ENCODE measurements at places on chromosomes 13 and 19.

GRCh38 chr13:55517312-55517711, 1623.4 kb upstream of the PRR20A start:
- DNase-seq = no peak

DNA sequence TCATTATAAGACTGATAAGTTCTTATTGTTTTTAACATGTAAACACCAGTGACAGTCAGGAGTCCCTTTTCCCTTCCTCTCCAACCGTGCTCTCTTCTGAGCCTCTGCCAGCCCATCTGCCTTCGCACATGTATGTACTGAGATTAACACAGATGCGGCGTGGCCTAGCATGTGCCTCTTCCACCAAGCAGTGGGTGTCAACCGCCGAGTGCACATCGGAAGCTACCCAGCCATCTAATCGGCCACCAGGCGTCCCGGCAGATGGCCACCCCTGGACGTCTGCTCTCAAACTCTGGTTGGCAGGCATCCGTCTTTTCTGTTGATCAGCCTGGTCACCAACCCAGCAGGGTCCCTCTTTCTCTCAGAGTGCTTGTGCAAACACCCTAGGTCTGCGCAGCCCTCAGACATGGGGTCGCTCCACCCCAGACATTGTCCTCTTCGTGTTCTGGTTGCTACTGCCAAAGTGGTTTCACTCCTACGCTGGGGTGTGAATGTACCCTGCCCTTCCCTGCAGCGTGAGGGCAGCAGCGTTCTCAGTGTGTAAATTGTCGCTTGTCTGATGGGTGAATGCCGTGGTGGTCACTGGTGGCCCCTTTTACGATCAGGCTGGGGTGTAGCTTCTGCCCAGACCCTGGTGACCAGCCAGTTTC, 57.7 kb upstream of the LDLR start:
- no peak for DNase-seq

GRCh38 chr19:40453151-40453735, 9.1 kb upstream of the SERTAD3 start:
- DNase-seq = no peak

DNA sequence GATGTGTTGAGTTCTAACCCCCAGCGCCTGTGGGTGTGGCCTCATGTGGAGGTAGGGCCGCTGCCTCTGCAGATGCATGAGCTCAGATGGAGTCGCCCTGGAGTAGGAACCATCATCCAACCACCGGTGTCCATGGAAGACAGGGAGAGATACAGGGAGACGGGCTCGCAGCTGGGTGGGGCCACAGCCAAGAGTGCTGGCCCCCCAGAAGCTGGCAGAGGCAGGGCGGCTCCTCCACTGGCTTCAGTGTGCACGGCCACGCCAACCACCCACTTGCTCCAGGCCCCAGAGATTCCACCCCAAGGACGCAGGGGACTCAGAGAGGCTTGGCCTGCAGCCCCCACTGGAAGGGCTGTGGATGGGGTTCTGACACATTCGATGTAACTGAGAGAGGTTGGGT, 5.4 kb upstream of the MCF2L start:
- no peak for DNase-seq

GRCh38 chr19:34246340-34246739, 8.0 kb upstream of the GARRE1 start:
- no peak for DNase-seq

DNA sequence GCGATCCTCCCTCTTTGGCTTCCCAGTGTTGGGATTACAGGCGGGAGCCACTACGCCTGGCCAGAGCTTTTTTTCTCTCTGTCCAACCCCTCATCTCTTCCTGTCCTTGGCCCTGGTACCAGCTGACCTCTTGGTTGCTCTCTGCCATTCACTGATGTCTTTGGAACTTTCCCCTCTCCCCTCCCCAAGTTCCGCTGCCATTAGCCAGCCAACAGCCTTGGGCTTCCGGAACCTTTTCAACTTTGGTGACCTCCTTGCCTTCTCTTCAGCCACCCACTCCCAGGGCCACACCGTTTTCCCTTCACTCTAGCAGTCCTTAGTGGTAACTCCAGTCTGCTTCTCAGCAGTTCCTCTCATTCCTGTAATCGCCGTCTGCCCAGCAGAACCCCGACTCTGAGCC, 4.3 kb downstream of the WTIP start:
- DNase-seq = no peak

GRCh38 chr13:27409013-27409412, 15.4 kb upstream of the GTF3A start:
- DNase-seq = no peak

DNA sequence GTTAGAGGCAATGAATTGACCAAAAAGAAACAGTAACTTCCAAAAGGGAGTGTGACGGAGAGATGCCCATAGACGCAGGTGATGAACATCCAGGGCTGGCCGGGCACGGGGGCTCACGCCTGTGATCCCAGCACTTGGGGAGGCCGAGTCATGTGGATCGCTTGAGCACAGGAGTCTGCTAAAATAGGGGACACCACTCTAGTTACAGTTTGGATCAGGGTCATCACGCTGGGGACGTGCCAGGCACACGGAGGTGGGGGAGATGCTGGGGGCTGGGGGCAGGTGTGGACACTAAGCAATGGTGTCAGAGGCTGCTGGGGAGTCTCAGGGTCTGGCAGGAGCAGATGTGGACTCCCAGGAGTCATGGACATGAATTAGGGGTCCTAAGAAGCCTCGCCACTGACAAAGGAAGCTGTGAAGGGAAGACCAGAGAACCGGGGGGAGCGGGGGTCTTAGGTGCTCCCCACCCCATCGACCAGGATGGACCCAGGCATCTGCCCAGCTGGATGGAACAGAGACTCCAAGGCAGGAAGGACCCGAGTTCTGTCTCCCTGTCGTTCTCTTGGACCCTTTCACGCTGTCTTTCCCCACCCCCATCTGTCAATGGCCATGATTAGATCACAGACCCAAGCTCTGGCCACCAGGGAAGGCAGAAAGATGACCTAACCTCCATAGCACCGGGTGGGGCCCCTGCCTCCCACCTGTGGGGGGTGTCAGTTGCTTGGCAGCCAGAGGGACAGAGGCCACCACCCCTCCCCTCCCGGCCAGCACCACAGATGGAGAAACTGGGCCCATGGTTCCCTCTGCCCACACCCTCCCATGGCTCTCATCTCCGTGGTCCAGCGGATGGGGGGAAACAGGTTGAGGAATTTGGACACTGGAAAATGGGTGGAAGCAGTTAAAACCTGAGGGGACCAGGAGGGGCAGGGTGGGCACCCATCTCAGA, 19.6 kb downstream of the CCDC8 start:
- DNase-seq = no peak

DNA sequence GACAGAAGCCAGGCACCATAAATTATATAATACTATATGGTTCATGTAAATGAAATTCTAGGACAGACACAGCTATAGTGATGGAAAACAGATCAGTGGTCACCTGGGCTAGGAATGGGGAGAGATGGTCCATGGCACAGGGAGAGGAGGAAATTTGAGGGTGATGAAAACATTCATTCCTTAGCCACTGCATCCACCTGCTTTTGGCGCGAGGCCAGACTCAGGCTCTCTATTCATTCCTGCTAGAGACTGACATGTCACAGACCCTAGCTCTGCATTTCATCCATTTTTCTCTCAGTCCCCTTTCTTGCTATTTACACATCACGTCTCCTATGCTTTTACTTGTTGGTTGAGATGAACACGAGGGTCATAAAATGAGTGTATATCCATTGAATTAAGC, 628.3 kb upstream of the SLC10A2 start:
- no peak for DNase-seq

GRCh38 chr19:38616265-38616664, 1.5 kb downstream of the MAP4K1 start:
- peak; percentile 6 for DNase-seq

DNA sequence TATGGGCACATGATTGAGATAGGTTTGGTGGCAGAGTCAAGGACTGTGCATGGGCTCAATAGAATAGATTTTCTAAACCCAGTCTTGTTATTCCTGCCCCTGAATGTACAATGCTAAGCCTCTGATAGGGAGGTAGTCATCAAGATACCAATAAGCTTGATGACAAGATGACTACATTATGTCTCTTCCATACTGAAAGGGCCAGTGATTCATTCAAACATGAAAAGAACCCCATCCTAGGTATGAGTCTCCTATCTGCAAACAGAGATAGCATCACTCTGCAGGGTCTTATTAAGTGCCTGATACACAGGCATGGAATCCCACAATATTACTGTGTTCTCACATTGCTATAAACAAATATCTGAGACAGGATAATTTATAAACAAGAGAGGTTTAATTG, 40.3 kb upstream of the UFM1 start:
- no peak for DNase-seq

DNA sequence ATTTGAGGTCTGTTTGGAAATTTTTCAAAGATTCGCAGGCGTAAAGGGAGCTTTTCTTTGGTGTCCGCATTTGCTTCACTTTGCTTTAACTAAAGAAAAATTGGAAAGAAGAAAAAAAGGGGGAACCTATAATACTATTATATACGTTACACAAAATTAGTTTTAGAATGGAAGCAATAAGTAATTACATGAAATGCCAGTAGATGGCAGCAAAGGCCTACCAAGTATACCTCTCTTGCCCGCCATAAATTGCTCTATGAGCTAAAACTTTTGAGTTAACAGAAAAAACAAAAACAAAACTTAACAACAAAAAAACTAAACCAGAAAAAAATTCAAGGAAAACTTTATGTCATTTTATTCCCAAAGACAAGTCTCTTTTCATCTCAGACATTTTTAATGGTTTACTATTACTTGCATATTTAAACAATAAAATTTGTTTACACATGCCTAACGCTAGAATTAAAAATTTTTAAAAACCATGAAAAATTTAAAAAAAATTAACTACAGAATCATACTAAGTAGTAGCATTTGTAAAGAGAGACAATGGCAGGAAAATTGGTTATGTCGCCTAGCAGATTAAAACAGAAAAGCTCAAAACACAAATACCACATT, 271.4 kb downstream of the NALCN start:
- peak; percentile 53 for DNase-seq

DNA sequence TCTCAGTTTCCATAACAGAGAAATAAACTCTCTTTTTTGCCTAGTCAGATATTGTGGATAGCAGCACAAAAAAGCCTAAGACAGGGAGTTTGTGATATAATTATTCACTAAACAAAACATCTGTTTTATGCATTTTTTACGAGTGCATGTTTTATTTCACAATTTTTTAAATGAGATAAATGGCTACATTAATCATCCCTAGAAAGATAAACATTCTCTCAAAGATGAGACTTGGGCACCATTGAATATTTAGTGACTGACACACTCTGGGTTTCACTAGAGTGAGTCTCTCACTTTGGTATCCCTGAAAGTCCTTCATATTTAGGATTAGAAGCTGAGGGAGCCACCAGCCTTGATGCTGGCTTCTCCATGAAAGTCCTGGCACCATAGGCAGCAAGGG, 74.3 kb upstream of the LRCH1 start:
- DNase-seq = no peak

DNA sequence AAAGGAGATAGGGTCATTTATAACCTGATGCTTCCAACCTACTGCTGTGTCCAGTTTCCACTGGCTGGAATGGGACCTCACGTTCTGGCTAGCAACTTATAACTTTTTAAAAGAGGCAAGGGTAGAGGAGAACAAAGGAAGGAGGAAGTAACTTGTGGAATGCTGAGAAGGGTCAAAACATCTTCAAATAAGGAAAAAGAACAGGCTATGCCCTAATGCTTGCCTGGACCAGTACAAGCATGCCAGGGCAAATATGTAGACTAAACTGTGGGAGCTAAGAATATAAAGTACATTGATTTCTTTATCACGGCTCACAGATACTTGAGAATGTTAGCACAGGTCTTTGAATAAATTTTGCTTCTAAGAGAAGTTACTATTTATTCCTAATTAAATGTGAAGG, 1.5 kb upstream of the ZNF561 start:
- no peak for DNase-seq

- DNase-seq = no peak
Observed at GRCh38 chr19:3003046-3003445, 25.7 kb downstream of the TLE6 start.

GRCh38 chr13:91292630-91293221, 54.8 kb upstream of the MIR17HG start:
- DNase-seq = no peak

DNA sequence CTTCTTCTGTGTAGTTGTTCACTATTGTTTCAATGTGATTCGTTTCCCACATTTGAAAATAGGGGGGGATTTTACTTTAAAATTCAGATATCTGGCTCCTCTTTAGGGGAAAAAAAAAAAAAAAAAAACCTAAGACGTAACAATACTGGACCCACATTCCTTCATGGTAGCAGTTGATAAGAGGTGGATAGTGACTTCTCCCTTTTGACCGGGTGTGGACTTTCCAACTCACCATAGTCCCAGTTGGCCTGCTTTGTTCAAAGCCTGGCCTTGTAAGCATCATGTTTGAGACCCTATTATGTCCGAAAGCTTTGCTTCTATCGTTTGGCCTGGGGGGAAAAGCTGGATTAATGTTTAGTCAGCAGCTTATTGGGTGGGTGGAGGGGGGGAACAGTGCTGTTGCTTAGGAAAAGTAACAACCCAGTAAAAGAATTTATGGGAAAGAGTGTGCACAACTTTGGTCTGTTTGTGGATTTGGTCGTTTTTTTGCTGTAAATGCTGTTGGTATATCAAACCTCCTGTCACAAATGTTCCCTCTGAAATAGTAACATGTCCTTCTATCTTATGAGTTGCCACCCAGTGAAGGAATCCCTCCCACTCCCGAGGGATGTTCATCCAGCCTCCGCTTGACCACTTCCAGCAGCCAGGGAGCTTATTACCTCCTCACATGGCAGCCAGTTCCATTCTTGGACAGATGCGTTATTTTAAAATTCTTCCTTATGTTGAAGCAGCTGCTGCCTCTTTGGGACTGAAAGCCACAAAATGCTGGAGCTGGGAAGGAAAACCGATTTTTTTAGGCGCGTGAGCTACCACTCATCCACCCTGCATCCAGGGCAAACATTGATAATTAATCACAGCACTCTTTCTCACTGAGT, 10.4 kb downstream of the SAMD4B start:
- DNase-seq = no peak

DNA sequence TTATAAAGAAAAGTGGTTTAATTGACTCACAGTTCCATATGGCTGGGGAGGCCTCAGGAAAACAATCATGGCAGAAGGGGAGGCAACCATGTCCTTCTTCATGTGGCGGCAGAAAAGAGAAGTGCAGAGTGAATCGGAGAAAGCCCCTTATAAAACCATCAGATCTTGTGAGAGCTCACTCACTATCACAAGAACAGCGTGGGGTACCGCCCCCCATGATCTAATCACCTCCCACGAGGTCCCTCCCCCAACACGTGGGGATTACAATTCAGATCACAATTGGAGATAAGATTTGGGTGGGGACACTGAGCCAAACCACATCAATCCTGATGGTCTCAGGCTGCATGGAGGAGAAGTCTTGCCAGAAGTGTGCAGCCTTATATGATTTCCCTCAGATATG, 26.0 kb downstream of the TM9SF2 start:
- peak; percentile 21 for DNase-seq

GRCh38 chr13:33057019-33057780, 41.0 kb downstream of the KL start:
- DNase-seq = no peak

DNA sequence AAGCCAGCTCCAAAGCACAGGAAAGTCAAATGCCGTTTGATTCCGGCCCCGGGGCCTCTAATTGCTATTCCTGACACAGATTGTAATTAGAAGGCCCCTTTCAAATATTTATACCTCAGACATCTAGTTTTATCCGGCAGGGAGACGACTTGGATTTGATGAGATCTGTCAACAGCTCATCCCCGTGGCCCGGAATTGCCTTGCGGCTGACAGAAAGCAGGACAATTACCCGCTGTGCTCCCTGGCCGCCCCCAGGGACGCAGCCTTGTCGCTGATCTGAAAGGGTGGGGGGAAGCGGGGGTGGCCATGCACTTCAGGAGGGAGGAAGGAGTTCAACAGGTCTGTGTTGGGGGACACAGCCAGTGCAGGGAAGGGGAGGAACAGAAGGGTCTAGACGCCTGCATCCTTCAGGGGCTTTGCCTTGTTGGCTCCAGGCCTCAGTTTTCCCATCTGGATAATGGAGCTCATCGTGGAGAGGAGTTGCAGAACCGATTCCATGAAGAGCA, 1.8 kb upstream of the SHD start:
- DNase-seq = no peak

Measured in CD4-positive, alpha-beta T cell treated with Interleukin-2 at 100 ng/mL for 4 hours (primary cell).